ENCODE measurements at places on chromosomes 16 and 17.

GRCh38 chr17:75241996-75242460, 19.4 kb downstream of the GGA3 start:
- peak; percentile 60 for DNase-seq

GRCh38 chr17:28841901-28842281, 699 bp downstream of the FAM222B start:
- no peak for DNase-seq

DNA sequence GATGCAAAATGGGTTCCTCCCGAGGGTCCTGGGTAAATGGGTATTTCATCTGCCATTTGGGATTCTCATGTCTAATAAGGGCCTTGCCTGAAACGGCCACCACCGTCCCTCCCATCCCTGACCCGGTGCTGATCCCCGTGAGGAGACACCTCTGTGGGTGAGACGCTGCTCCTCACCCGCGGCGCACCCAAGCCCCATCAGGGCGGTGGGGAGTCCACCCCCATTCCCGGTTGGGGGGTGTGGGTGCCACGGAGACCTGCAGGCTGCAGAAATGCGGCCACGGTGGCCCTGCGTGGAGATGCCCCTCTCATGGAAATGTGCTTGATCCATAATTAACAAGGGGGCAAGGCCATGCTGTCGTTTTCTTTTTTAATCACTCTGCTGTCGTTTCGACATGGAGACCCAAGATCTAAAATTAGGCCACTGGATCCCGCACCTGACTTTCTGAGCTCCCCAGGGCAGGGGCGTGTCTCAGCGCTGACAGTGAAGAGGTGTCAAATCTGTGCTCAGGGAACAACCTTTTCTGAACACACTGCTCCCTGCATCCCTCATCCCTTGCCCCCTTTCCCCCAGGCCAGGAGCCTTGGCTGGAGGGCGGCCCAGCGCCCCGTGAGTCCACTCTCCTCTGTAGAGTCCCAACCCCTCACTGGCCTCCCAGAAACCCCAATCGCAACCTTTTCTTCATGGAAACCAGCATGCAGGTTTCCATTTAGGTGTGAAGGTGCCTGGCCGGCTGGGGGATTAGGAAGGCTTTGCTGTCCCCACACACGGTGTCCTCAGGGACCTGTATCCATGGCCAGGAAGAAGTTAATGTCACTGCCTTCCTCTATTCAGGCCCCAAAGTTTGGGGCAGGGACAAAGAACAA, 38.9 kb downstream of the PEMT start:
- DNase-seq = no peak

- no peak for DNase-seq
These were observed 729 bp downstream of the DDX28 start for GRCh38 chr16:68022278-68022727.

DNA sequence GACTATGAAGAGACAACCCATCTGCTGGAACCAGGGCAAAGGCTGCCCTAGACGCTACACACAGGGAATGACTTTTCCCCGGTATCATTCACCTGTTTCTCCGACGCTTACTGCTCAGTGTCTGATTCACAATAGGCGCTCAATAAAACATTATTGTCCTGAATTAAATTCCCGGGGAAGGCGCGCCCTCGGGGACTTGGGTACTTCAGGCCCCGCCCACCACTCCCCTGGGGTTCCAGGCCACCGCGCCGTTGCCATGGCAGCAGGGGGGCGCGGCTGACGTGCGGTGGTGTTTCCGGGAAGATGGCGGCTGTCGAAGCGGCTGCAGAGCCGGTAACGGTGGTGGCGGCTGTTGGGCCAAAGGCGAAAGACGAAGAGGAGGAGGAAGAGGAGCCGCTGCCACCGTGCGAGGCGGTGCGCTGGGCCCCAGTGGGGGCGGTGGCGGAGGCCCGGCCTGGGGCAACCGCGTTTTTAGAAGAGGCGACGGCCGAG, at the start of gene RUNDC1:
RUNDC1 (plus strand) TSS at position 292 of the 492 bp plus-strand sequence; CDS start at position 304, 12 bp downstream.
- DNase-seq = peak; percentile 85

DNA sequence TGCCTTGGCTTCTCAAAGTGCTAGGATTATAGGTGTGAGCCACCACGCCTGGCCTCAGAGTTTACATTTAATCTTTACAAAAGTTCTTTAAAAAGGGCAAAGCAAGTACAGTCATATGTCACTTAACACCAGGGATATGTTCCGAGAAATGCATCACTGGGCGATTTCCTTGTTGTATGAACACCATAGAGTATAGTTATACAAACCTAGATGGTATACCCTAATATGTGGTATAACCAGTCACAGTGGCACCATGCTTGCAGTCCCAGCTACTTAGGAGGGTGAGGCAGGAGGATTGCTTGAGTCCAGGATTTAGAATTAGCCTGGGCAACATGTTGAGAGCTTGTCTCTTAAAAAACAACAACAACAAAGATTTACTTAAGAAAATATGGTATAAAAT, 51.3 kb downstream of the NFATC3 start:
- no peak for DNase-seq

DNA sequence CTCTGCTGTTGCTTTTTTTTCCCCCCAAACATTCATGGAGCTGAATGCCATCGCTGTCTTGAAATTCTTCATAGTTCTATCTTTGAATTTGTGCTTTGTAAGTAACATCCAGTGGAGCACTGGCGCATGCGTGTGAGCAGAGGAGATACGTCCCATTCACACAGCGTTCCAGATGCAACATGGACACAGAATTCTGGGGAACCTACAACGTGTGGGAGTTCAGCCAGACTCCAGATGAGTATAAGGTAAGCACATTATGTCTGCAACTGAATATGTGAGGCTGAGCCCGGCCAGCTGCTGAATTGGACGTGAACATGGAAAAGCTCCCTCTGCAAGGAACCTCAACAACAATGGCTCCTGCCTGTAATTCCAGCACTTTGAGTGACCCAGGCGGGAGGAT, 4.3 kb upstream of the ATP1B2 start:
- no peak for DNase-seq

GRCh38 chr17:76122431-76123190, 18.4 kb downstream of the FOXJ1 start:
- no peak for DNase-seq

DNA sequence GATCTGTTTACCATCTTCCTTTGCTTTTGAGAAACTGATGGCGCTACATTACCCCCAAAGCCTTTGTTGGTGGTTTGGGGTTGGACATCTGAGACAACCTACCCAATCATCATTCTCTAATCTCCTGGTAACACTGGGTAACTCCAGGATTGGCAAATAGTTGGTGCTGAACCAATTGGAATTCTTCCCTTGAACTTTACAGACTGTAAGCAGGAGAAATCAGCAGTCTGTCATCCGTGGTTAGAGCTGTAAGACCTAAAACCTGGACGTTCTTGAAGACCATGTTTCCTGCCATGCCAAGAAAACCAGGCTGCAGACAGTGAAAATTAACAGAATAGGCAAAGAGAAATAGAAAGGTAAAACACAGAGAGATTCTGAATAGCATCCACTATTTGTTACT, 398.8 kb upstream of the SALL1 start:
- DNase-seq = peak; percentile 70

GRCh38 chr16:89113152-89113547, 19.5 kb downstream of the ACSF3 start:
- no peak for DNase-seq
